Regular cardiac myocyte (primary cell): ENCODE measurements at places on chromosomes 2 and 18. TPM values are rescaled to one million over a fixed set of nuclear protein-coding genes. Genes with fewer than 3 reads are reported as not detected.

Gene EPHA4
- total RNA-seq, result 1.7 and 5.6 TPM in 2 replicates

Gene ANO7
- 0.38 and 0.85 TPM in 2 replicates for total RNA-seq

Gene NAPG
- 58.1 and 60.0 TPM in 2 replicates for total RNA-seq

Gene LHCGR
- total RNA-seq, result not detected in 2 replicates

Gene CABLES1
- 14.6 and 18.6 TPM in 2 replicates for total RNA-seq

Gene INPP5D
- under 0.01 and 0.85 TPM in 2 replicates for total RNA-seq

Gene IL36A
- total RNA-seq, result not detected in 2 replicates
